ENCODE measurements at places on chromosomes 7 and 10.

DNA sequence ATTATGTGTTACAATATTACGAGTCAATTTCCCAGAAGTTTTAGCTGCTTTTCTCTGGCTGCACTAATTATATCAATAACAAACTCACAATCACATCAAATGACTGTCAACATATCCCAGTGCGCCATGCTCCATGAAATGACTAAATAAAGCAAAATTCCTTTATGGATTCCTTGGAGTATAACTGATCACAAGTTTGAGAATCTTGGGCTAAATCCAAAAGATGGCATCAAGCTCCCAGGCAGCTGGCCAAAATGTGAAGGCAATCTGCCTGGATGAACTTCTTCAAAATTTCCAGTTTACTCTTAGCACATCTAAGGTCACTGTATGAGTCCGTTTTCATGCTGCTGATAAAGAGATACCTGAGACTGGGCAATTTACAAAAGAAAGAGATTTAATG is 210.8 kb downstream of the CCSER2 start:
- no peak for DNase-seq

DNA sequence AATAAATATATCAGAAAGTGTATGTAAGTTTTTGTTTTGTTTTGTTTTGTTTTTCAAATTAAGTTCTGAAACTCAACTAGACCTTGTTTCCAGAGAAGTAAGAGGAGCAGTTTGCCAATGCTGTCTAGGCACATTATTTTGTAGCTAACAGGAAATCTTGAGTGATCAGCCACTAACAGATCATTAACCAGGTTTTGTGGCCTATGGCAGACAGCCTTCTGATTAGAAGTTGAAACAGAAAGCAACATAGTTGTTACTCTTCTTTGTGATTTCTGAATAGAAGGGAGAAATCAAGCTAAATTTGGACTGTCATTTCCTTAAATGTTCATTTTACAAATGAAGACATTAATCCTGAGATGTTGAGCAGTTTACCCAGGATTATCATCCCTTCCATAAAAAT is 142.6 kb downstream of the PLXDC2 start:
- no peak for DNase-seq

- peak; percentile 48 for DNase-seq
Measured at GRCh38 chr7:116929914-116930913, 23.1 kb upstream of the ST7 start.

- DNase-seq, result peak; percentile 82
Measured at GRCh38 chr7:1028044-1028770, 16.1 kb upstream of the GPR146 start.

GRCh38 chr10:72243822-72244437 is 27.9 kb upstream of the ASCC1 start:
- no peak for DNase-seq

- no peak for DNase-seq
Measured at GRCh38 chr10:115981081-115981480, 291.9 kb downstream of the GFRA1 start.

DNA sequence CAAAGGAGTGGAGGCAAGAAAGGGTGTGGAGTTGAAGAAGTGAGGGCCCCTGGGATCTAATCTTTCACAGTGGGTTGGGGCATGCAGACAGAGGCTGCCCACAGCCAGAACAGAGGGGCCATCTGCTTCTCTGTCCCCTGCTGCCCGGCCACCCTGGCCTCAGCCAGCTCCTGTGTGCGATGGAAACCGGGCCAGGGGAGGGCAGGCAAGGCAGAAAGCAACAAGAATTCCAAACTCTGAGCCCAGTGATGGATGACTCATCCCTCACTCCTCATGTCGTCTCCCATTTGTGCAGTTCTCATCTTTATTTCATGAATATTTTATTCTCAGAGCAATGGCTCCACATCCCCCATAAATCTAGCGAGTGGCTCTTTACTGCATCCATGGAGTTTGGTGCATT is 757.1 kb downstream of the GRID1 start:
- DNase-seq, result no peak

DNA sequence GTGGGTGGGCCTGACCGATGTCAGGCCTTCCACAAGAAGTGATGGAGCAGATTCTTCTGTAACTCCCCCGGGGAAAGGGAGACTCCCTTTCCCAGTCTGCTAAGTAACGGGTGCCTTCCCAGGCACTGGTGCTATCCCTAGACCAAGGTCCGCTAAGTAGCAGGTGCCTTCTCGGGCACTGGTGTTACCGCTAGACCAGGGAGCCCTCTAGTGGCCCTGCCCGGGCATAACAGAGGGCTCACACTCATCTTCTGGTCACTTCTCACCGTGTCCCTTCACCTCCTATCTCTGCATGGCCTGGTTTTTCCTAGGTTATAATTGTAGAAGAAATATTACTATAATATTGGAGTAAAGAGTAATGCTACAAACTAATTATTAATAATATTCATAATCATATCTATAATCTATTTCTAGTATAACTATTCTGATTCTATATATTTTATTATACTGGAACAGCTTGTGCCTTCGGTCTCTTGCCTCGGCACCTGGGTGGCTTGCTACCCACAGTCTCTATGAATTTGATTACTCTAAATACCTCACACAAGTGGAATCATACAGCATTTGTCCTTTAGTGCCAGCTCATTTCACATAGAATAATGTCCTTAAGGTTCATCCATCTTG is 1378.7 kb downstream of the XPNPEP1 start:
- DNase-seq, result peak; percentile 11

- DNase-seq, result no peak
Measured at GRCh38 chr10:132711613-132712121, 74.3 kb downstream of the NKX6-2 start.

- no peak for DNase-seq
Measured at GRCh38 chr10:62939698-62940097, 123.5 kb upstream of the EGR2 start.

DNA sequence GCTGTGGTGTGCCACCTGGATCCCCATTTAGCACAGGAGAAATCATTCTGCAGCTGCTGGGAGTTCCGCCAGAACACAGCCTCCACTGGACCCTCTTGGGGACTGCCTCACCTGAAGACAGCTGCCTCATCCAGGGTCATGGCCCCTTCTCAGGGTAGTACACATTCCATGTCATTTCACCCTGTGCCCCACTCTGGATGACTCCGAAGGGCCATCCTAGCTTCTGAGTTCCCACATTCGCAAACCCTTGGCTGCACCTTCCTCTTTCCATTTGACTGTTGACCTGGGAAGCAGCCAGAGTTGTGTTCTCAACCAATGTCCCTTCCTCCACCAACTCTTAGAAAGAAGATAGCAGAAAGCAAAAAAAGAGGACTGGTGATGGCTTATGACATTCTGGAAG is 125.6 kb upstream of the TBX20 start:
- no peak for DNase-seq

Data from GDM1 (cell line).